Dermis blood vessel endothelial cell (primary cell): ENCODE measurements at places on chromosomes 3 and 15.

DNA sequence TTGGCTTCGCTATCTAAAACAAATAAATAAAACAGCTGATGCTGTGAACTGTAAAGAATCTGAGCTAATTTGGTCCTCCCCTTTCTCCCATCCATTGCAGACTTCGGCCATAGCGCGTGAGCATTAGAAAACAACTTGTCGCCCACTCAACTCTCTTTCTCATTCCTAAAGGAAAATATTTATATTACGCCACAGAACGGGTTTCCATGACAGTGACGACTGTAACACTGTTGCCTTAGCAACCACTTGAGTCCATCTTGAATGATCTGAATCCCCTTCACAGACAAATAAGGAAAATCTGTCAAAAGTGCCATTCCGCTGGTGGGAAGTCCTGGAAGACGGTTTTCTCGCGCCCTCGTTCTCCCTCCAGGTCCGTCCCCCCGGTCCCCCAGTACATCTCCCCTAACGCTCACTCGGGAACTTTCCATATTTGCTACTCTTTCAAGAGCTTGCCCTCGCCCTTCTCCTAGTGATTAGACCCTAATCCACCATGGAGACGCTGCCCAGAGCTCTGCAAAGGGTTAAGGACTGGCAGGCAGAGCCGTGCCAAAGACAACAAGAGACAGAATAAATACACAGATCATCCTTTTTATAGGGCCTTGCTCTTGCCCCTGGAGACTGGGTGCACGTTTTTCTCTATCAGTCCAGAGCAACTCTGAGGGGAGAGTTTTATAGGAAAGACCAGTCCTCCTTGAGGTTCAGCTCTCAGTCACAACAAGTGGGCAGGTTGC lies 50.5 kb downstream of the CRYGS start:
- no peak for DNase-seq

DNA sequence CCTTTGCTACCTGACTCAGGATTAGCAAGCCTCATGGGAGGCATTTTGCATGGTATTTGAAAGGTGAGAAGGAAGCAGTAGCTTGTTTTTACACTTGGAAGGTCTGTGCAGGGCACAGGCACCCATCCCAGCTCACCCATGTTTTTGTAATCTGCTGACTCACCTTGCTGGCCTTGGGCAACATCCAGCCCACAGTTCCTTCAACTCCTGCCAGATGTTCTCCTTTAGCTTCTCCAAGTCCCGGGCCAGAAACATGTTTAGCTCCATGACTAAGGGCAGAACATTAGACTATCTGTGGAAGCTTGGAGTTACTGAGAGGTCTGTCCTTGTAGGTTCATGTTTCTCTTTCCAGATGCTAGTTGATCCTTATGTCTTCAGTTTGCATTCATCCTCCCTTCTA lies 12.4 kb upstream of the ZNF770 start:
- DNase-seq, result no peak

- peak; percentile 91 for DNase-seq
Measured at GRCh38 chr3:126926684-126927400, 56.1 kb upstream of the PLXNA1 start.

DNA sequence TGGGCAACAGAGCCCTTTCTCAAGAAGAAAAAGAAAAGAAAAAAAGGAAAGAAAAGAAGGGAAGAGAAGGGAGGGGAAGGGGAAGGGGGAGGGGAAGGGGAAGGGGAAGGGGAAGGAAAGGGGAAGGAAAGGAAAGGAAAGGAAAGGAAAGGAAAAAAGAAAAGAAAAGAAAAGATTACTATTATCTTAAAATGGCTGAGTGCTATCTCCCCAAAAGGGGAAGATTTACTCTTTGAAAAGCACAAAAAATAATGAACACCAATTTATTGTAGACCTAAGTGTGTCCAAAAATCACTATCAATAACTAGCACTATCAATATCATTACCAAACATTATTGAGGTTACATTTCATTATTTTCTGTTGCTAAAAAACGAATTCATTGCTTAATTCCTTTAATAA lies 89.0 kb downstream of the ATP1B3 start:
- DNase-seq, result no peak

DNA sequence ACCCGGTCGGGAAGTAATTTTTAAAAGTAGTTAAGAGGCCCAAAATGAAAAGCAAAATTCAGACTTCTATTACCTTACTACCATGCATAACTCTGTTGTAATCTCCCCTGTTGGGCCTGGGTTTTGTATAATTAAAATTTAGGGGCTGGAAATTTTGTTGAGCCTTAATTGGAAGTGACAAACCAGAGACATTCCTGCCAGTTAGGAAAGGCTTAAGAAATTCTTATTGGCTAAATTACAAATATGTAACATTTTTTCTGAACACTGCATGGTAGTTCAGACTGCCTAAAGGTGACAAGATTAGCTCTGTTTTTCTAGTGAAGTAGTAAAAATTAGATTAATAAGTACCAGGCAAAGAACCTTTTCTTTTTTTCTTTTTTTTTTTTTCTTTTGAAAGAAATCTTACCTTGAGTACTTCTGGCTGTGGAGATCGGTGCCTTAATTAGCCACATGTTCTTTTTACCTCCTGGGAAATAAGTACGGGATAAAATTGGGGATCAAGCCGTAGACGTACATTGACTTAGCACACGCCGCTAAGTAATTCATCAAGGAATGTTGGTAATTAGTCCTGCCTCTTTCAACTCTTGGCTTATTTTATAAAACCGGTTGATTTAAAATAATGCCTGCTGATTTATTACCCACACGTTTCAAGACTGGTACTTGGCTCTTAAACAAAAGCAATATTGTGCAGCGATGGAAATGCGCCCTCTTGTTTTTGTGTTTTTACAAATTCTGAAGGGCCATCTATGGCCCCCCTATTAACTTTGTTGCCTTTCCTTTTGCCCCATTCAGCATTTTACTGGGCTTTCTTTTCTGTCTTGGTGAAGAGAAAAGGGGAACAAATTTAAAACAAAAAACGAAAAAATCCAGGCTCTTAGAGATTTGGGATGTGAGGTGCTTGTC lies 111.2 kb upstream of the SAMMSON start:
- DNase-seq, result no peak

DNA sequence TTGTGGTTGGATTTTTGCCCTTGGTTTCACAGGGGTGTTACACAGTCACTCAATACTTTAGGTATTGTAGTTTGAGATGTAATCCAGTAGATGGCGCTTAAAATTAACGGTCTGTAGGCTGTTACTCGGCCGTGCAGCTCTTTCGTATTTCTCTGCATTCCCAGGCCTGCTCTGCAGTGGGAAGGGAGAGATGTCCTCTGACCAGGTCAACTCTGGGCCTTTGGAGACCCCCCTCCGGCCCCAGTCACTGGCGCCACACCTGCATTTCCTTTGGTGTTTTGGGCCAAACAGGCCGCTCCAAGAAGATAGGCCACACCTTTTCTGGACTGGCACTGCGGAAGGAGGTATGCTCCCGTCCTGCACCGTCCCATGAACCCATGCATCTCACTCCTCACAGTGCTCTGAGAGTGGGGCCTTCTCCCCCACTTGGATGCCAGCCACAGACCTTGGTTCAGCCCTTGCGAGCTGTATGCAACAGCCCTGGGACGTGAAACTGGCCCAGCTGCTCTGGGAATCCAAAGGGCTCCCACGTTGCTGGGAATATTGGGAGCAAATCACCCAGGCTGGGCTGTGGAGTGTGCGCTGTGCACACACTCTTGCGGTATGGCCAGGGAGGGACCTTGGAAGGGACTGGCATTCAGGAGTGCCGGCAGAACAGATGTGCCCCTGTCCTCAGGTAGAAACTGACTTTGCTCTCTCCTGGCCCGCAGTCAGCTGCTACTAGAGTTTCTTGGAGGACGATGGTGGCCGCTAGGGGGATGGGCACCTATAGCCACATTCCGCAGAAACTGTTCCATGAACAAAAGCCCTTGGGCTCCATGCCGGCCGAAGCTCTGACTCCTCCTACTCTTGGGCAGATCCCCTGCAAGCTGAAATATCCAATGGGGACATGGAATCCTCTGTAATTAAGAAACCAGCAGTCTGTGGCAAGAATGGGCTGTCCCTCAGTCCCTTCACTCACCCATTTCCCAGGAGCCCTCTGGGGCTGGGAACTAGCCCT lies 410.5 kb upstream of the CADM2 start:
- no peak for DNase-seq

DNA sequence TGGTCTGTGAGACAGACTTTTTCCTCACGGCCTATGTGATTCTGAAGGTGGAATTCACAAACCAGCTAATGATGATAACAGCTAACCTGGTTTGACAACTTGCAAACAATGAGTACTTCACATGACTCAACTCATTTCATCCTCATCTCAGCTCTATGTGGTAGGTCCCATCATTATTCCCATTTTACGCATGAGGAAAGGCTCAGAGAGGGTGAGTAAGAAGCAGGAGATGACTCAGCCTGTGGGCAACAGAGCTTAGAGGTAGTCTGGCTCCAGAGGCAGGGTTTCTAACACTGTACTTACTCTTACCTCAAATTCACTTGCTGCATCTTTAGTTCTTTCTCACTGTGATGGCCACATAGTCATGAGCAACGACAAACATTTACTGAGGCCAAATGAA lies 25.8 kb upstream of the PSMD6 start:
- peak; percentile 5 for DNase-seq

DNA sequence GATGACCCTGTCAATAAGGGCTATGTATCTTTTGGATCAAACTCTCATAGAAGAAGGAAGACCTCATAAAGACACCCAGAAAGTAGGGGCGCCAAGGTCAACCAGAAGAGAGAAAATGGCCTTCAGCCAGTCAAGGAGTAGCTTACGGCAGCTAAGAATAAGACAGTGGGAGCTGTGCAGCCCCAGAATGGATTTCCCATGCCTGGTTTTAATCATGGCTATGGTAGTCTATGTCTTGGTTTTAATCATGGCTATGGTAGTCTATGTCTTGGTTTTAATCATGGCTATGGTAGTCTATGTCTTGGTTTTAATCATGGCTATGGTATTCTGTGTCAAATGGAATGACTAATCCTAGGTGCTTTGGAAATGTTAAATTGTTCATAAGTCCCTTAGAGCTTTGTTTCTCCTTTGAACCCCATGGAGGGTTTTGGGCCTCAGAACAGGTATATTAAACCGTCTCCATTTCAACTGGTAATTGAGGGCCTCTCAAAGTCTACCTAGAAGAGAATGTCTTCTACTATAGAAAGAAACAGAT lies 742.0 kb upstream of the CFAP20DC start:
- DNase-seq, result no peak

DNA sequence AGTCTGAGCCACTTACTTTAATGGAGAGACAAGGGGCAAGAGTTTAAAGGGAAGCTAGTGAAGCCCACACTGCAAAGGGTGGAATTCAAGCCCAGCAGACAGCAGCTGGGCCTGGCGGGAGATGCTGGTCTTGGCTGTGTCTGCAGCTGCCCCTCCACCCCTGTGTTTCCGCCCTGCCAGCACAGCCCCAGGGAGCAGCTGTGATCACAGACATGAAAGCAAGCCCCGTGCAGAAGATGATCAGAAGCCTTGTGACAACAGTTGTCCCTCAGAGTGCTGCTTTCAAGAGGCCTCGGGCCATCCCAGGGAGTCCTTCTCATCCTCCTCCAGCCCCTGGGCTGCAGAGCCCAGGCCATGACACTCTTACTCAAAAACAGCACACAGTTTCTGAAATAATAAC lies 24.1 kb upstream of the SLC6A1 start:
- no peak for DNase-seq

GRCh38 chr3:46089237-46090011 lies 62.1 kb upstream of the XCR1 start:
- no peak for DNase-seq

DNA sequence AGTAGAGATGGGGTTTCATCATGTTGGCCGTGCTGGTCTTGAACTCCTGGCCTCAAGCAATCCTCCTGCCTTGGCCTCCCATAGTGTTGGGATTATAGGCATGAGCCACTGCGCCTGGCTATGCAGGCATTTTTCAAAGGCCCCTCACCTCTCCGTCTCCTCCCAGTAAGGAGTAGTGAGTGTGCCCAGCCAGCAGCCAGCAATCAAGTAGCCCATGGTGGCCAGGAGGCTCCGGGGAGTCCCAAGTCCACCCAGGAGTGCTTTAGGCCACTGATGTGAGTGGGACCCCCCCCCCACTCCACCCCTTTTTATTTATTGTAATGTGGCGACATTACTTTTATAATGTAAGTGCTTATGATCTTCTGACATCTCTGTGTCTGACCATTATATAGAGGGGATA lies 8.1 kb downstream of the ISG20 start:
- DNase-seq, result no peak

DNA sequence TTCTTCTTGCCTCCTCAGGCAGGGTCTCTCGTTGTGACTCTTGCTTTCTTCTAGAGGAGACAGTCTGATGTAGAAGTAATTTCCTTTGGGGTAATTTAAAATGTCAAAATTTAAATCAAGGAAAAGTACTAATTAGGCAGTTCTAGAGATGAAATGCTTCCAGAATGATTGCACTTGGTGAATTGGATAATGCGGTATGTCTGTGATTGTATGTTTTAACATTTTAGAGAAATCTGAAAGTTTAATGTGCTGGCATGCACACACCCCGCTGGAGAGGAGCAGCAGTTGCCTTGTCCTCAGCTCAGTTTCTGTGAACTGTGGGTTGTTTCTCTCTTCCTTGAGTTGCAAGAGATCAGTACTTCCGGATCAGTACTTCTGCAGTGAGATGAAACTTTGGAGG lies 322.9 kb upstream of the CTDSPL start:
- no peak for DNase-seq

DNA sequence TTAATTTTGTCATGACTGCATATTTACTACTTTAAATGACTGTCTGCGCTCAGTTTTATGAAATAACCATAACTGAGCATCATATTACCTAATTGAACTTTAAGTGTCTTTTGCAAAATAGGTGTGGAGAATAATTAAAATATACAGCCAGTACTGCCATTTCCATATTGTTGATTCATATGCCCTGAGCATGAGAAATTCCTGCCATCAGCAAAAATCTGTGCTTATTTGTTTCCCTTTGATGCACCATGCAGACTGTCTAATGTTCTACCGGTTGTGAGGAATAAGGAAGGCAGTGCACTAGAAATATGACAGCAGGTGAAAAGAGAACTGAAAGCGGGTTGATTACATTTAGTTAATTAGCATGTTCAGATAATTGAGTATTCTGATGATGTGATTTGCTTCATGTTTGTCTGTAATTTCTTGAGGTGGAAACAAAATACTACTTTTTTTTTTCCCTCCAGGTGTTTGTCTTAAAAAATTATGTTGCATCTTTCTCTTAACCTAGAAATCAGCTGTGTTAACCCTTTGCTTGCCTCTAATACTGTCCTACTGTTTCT lies 229.4 kb upstream of the AZI2 start:
- no peak for DNase-seq

GRCh38 chr3:127988770-127989557 lies 63.3 kb upstream of the SEC61A1 start:
- no peak for DNase-seq

- no peak for DNase-seq
Measured at GRCh38 chr3:23952646-23953045, 7.6 kb downstream of the NR1D2 start.

- DNase-seq, result no peak
Measured at GRCh38 chr3:64837986-64838735, 150.4 kb upstream of the ADAMTS9 start.

- no peak for DNase-seq
Measured at GRCh38 chr15:100206643-100207042, 135.1 kb downstream of the ADAMTS17 start.

GRCh38 chr3:109073116-109073515 lies 44.8 kb downstream of the MORC1 start:
- no peak for DNase-seq
